SK-N-SH treated with all-trans-retinoic acid at 6 μM for 48 hours (cell line): ENCODE measurements at places on chromosomes 3 and 15.

DNA sequence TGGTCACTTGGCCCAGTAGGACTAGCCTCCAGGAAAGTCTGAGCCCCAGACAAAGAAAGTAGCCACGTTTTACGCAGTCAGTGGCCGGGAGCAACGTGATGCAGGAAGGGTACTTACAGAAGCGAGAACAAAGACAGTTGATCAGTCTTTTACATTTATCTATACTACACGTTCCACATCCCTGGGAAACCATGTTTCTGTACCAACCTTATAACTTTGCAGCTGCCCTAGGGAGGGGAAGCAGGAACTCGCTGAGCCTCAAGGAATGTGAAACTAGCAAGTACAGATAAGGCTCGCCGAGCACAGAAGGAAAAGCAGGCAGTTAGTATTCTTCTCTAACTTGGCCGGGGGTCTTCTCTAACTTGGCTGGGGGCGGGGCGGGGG is 3.4 kb upstream of the KNL1 start:
- no peak for ATAC-seq

DNA sequence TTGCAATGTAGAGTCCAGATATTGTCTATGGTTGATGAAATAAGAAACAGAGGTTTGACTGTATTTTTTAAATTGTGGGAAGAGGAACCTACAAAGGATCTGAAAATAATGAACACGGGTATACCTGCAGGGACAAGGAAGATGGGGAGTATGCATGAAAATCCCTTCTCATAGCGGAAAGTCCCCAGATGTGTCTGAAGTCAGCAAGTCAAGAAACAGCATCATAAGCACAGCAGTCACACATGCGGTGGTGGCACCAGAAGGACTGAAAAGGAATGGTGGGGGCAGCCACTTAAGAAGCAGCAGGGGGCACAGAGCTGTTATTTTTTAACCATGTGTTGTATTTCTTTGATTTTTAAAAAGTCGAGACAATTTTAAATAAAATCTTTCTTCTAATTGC is 4.7 kb downstream of the MRPS11 start:
- ATAC-seq: no peak

DNA sequence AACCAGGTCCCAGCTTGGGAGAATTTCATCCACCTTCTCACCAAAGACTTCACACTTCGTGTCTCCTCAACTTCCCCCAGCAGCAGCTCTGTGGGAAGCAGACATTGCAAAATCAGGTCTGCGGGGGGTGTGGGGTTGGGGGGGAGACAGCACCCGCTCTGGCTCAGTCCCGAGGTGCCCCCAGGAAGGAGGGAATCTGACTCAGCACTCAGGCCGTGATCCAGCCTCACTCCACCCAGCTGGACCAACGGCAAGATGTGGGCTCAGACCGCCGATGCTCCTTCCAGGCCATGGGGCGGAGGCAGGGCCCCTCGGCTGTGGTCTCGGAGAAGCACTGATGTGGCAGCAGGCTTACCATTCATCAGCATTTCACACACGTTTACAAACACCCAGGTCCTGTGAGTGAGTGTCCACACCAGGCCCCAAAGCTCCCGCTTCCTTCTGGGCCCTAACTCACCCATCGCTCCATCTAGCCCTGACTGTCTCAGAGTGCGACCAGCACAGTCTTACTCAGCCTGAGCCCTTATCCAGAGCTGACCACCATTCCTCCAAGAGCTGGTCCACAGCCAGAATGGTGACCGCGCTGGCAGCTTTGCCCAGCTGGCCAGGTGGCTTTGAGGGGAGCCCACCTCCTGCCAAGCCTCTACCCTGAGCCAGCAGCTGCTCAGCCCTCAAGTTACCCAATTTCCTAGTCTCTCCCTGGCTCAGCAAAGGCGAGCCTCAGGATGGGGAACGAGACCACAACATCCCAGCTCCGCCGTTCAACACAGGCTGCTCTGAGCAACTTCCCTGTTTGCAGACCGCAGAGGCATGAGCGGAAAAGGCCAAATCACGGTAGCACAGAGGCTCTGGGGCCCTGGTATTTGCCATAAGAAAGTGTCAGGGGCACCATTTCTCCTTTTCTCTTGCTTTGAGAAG is 3.3 kb downstream of the STAB1 start:
- ATAC-seq: no peak

DNA sequence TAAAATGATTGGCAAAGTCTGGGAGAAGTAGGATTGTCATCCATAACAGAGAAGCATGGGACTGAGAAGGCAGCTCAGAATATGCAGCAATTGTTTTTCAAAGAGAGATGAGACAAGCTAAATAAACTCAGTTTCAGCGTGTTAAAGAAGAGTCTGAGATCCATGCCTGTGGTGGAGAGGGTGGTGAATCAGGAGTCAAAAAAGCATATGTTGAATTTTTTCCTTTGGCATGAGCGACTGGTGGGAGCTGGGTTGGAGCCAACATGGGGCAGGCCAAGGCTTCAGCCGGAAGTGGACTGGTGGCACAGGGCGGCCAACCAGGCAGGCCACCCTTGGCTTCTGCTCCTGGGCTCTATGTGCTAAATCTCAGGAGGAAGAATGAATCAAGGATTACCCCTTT is 102.0 kb downstream of the SST start:
- no peak for ATAC-seq

DNA sequence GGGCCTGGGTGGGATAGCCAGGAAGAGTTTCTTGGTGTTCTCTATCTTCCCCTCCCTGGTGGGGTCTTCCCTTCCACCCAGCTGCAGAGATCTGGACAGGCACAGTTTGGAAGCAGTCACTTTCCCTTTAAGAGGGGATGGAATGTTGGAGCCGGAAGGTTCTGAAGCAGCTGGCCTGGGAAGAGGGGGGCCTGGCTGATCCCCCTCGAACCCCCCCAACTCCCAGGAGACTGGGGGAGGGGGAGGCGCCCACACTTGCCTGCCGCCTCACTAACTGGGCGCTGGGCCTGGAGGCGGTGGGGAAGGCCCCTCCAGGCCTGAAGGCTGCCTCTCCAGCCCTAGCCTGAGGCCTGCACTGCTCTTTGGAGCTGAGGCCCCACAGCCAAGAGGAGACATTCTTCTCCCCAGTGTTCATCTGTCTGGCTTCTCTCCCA is 1.4 kb downstream of the DVL3 start:
- peak; percentile 77 for ATAC-seq

- ATAC-seq: no peak
These were observed 405.5 kb downstream of the ZNF385D start for GRCh38 chr3:21345382-21345976.

DNA sequence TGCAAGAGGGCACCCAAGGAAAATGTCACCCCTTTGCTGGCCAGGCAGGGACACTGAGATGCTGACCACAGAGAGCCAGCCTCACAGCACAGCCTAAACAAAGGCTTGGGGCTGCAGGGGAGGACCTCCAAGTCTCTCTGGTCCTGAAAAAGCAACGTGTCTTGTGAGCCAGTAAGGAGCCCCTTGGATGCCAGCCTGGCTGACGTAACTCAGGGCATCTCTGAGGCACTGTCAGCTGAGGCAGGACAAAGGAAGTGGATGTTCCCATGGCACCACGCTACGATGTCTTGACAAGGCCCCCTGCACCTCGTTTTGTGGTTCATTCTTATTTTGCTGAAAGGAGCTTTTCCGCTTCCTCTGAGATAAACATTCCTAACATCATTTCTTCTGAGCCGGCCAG is 160.7 kb downstream of the OR4M2 start:
- ATAC-seq: no peak
